DMS53 (cell line): ENCODE measurements at places on chromosomes 2 and 18.

DNA sequence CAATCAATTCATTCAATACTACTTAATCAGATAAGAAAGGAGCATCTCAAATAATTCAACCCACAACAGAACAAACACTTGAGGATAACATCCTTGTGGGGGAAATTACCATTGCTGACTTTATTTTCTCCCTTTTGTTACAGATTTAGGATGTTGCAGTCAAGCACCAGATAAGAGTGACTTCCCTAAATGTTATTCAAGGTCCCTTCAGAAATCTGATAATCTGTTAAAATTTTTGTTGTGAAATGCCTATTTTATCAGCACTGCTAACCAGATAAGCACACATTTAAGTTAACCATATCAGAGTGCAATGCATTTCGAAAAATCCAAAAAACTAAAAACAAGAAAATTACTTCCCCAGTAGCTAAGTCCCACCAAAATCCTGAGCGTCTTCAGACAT, 33.5 kb downstream of the SUMO1 start:
- DNase-seq = no peak

DNA sequence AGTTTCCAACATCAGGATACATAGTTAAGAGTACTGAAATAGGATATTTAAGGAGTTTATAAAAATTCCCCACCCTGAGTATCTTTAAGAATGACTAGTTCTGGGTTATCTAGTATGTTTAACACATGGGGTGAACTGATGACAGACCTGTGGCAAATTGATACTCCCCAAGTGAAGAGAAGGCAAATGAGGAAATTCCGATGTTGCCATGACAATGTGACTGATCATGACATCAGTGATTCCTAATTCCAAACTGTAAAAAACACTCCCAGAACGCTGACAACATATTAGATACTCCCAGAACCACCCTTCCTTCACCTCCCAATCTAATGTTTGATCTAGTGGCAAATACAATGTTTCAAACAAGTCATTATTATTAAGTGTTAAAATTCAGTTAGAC, 77.6 kb downstream of the RBMS1 start:
- DNase-seq = no peak

DNA sequence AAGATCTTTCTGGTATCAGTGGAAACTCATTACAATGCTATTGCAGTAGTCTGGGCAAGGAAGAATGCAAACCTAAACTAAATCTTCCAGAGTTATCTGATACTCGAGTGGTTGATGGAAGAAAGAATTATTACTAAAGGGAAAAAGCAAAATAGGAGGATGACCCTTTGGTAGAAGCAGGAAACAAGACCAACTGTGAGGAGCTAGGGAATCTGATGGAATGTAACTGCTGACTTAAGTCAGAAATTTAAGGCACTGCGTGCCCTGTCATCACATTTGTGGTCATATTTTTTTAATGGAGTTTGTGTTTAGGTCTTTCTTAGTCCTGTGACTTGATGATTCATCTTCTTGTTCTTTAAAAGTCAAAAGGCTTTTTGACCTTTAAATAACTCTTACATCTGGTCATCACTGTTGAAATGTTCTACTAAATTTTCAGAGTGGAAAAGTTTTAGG, 36.5 kb upstream of the ARMC9 start:
- DNase-seq = no peak

GRCh38 chr18:51936115-51936514, 403.9 kb upstream of the DCC start:
- no peak for DNase-seq

DNA sequence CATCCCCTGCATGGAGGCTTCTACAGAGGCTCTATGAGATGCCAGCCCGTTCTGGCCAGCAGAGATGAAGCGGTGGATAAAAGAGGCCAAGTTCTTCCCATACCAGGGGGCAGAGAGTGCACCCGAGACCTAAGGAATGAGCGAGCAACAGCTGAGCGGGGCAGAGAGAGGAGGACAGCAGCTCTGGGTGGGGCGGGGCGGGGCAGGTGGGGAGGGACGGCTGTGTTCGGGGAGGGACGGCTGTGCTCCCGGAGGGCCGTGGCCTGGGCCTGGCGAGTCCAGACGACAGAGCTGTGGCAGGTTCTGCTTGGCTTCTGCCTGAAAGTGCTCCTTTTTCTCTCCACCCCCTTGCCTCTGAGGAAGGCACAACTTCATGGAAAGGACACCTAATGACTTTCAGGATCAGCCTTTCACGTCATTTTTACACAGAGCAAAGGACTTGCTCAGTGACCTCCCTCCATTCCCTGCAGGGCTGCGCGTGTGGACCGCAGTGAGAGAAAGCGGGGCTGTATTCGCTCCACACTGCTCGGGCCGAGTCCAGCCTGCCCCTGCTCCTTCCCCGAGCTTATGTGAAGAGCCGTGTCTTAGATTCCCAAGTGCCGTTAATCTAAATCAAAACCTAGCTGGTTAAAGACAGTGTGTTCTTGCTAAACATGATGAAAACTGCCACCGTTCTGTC, 232.9 kb downstream of the HDAC4 start:
- DNase-seq = no peak

DNA sequence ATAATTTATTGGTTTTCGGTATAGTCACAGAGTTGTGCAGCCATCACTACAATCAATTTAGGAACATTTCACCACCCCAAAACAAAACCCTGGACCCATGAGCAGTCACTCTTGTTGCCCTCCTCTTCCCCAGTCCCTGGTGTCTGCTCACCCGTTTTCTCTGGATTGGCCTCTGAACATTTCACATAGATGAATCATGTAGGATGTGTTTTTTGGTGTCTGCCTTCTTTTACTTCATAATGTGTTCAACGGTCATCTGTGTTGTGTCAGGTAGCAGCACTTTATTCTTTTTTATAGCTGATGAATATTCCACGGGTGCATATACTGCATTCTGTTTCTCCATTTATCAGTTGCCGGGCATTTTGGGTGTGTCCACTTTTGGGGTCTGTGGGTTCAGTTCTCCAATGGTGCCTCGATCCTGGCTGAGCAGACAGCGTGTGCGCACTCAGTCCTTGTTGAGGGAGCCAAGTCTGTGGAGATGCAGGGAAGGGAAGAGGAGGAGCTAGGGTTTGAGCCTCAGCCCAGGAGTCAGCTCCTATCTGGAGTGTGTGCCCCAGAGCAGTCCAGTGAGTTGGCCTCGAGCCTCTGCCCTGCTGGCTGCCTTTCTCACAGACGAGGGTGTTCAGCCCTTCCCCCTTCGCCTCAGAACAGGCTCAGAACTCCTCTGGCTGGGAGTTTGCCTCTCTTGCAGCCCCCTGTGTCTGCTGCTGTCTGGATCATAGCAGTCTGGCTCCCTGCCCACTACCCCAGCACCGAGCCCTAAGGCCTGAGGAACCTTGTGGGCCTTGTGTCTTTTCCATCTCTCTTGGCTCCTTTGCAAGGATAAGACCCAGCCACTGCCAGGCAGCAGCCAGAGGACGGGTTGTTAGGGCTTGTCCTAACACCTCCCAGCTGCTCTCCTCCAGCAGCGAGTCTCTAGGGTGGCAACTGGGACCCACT, 18.0 kb downstream of the C2orf74 start:
- no peak for DNase-seq

DNA sequence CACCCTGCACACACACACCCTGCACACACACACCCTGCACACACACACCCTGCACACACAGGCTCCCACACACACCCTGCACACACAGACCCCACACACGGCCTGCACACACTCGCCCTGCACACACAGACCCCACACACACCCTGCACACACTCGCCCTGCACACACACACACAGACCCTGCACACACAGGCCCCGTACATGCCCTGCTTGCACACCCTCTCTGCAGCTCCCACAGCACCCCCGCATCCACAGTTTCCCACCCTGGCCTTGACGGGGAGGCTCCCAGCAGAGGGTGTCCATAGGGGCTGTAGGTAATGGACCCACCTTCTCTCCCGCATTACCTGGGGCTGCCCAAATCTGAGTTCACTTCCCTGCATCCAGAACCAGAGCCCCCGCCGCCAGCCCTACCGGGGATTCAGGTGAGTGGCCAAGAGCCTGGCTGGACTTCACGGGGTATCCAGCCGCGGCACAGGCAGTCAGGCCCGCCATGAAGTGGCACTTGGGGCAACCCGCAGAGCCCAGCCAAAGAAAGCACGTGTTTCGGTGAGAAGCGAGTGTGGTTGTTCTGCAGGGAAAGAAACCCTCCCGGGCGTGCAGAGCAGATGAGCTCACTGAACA, 88.6 kb upstream of the GPC1 start:
- DNase-seq = no peak

DNA sequence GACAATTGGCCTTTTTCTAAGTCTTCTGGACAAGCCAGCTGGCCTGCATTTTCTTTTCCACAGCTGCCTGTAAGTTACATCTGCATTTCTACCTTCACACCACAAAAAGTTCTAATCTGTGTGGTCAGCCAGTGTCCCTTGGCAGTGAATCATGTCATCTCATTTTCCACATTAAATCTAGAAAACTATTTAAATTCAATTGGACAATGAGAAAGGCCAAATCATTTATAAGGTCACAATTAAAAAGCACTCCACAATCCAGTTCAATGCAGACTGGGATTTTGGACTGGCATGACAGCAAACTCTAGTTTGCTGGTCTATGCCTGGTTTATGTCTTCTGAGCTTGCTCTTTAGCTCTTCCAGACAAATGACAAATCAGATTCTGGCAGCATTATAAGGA, 494.2 kb upstream of the SPHKAP start:
- DNase-seq = no peak

- peak; percentile 44 for DNase-seq
These were observed 179.4 kb downstream of the SEPTIN10 start for GRCh38 chr2:109434351-109434750.

DNA sequence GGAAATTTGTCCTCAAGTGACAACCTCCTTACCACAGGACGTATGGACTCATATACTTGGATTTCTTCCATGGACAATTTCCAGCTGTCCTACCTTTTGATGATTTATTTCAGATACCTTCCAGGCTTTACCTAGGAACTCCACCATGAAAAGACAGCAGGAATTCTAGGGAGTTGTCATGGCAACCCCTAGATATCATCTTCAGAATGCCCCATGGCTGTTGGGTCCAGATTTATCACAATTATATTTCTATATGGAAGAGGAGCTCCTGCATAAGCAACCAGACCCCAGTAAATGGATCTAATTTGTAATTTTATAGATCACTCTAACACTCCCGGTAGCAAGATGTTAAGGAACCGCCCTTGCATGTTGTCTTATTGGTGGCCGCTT, 102.3 kb upstream of the ZNF521 start:
- no peak for DNase-seq

DNA sequence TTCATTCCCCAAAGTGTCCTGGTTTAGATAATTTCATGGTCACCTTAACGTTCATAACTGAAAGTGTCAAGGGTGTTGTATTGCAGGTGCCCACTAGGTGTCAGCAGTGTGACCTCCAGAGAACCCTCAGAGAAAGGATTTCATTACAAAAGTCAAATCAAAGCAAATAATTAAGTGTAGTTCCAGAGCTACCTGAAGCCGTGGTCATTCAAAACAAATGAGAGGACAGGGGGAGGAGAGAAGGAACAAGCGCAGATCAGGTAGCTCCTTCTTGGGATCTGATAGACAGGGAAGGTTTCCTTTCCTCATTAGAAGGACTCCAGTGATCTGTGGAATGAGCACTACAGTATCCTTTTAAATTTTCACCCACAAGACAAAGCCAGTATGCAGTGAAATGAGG, at the start of gene SLC9A4:
Gene SLC9A4 (plus strand): TSS at position 207 of the 400 bp plus-strand sequence. CDS start 534 bp downstream, outside the sequence.
- peak; percentile 80 for DNase-seq

DNA sequence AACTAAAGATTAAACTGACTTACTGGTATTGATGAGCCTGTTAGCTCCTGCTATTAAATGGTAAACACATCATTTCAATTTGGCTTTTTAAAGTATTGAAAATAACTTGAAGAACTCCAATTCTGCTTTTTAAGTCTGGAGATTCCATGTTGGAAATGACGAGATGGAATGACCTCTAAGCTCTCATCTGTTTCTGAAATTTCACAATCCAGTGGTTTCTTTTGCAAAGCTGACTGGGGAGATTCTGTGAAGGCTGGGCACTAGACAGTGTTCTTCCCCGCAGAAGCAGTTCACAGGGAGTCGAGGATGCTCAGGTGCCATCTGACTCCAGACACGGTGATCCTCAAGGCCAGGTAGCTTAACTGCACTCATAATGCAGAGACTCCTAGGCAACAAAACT, 44.7 kb downstream of the DHRS9 start:
- DNase-seq = no peak

DNA sequence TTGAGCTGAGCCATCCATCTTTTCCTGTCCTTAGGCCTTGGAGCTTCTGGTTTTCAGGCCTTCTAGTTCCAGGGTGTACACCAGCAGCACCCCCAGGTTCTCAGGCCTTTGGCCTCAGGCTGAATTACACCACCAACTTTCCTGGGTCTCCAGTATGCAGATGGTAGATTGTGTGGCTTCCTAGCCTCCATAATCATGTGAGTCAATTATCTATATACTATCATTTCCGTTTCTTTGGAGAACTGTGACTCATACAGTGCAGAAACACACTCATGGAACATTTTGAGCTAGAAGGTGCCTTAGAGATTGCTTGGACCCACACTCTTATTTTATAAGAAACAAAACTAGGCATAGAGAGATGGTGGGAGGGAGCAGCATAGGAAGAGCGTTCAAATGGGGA, 167.4 kb downstream of the NCK2 start:
- no peak for DNase-seq

DNA sequence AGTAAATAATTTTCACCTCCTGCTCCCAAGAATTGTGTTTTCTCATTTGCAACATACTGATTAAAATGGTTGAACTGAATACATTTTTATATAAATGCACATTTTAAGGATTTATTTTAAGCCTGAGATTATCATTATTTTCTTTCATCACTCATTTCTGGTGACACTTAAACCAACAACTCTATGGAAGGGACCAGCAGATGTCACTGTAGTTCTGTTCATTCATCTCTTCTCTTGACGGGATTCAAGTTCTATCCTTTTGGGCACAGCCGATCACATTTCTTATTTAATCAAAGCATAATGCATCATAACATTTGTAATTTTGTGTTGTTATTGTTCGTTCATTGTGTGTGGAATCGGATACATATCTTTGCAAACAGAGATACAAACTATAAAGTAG, 417.9 kb downstream of the HRH4 start:
- DNase-seq = peak; percentile 62

DNA sequence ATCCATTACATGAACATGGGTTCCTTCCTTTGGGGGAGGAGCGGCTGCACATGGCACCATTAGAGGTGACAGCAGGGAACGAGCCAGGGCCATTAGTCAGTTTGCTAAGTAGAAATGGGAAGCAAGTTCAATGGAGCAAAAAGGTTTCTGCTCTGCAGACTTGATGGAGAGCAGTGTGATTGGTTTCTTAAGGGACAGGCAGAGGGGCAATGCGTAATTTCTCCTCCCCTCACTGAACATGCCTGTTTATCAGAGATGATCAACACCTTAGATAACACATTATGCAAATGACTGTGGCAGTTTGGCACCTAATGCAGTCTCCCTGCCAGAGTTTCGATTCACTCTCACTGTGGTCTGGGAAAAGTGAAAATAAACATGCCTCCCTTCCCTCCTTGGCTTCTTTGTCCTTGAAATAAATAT, 414.5 kb downstream of the STK39 start:
- no peak for DNase-seq

- DNase-seq = peak; percentile 41
These were observed 23.7 kb upstream of the MMADHC start for GRCh38 chr2:149611100-149611820.

- no peak for DNase-seq
These were observed 1306.8 kb upstream of the NXPH2 start for GRCh38 chr2:140086964-140087363.

- no peak for DNase-seq
These were observed 183.7 kb downstream of the KLHL29 start for GRCh38 chr2:23568626-23569190.
